Fibroblast of skin of left quadriceps (primary cell): ENCODE measurements at places on chromosomes 2 and 18.

GRCh38 chr2:26141145-26141769 lies 31.6 kb upstream of the GAREM2 start:
- no peak for DNase-seq

DNA sequence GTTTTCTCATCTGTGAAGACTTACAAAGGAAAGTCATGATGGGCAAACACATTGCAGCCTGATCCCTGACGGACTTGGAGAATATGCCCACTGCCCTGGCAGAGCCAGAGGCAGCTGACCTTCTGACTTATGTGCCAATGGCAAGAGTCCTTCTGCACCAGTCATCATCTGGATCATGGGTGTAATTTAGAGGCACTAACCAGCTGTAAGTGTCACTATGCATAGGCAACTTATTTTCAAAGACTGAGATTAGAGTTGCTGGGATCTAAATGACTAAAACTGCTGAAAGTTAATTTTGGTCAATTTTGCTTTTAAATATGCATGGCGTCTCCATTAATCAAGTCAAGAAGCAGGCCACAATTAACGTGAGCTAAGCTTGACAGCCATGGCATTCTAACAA lies 261.2 kb downstream of the BCL11A start:
- DNase-seq, result no peak

- DNase-seq, result no peak
These were observed 857 bp upstream of the CROCC2 start for GRCh38 chr2:240905176-240905781.

GRCh38 chr2:98454500-98455235 lies 10.0 kb downstream of the INPP4A start:
- no peak for DNase-seq

DNA sequence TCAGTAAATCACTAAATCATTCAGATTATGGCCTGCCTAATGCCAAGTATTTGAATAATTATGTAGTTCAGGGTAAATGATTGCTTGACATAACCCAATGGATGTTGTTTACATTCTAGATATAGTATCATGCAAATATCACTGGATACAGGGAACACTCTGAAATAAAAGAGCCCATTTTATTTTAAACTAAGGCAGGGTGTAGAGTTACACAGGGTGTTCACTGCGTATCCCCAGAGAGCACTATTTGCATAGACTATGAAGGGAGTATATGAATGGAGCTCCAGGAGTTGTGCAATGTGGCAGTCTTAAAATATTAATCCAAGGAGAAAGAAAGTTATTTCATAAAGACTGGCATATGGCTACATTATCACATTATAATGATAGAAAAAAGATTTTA lies 701.1 kb upstream of the KLHL29 start:
- DNase-seq, result no peak

DNA sequence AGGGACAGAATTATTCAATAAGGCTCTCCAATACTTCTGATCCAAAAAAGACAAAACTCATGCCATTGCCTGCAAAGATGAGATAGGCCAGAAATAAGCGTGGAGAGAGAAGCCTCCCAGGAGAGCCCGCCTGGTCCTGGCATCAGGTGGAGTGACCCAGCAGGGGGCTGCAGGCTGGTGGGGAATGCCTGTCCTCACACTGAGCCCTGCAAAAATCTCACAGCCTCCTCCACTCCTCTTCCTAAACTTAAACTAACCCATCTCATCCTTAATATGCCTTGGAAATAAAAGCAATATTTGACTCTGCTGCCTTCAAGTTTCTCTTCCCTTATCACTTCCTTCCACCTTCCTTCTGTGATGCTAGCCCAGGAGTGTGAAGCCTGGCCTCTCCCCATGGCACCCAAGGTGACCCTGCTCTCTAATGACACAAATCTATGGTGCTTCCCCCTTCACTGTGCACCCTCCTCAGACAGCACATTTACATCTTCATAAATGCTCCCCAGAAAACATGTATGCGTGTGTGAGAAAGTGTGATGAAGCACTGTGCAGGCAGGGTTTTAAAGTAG lies 218.4 kb downstream of the ANAPC1 start:
- no peak for DNase-seq

DNA sequence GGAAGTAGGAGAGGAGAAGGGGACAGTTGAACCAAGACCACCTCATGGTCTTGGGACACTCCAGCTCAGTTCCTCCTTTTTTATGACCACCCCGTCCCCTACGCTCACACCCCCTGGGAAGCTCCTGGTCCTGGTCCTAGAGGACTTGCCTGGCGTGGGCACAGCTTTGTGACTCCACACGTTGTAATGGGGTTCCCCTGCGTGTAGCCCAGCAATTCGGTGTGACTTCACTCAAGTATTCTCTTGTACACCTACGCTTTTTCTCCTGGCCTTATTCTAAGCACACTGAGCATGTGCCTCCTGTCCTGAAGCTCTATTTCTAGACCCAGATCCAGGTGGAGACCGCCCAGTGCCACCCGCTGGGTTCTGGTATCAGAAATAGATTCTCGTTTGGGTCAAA lies 36.1 kb upstream of the B3GNT7 start:
- DNase-seq, result no peak

DNA sequence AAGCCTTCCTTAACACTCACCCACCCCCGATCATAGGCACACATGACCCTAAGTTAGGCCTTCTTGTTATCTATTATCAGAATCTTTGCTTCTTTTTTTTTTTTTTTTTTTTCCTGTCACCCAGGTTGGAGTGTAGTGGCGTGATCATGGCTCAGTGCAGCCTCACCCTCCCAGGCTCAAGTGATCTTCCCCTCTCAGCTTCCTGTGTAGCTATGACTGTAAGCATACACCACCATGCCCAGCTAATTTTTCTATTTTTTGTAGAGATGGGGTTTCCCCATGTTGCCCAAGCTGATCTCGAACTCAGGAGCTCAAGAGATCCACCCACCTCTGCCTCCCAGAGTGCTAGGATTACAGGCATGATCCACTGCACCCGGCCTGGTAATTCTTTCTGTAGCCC lies 328.7 kb downstream of the NR4A2 start:
- DNase-seq, result no peak
